T-helper 2 cell (primary cell): ENCODE measurements at places on chromosomes 11 and 22.

DNA sequence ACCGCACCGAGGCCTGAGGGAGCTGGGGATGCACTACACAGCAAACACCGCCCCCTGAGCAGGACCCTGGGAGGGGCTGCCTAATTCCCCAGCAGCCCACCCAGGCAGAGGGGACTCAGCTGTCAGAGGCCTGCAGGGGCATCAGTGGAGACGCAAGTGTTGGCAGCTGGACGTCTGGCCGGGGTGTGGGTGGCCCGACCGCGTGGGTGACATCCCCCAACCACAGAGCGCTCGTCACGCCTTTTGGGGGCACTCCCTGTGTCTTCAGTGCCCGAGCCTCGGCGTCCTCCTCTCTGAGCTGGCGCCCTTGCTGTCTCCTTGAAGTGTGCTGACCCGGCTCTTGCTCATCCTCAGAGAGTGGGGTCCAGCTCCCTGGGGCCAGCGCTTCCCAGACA is 150.2 kb downstream of the BRD1 start:
- DNase-seq = no peak

DNA sequence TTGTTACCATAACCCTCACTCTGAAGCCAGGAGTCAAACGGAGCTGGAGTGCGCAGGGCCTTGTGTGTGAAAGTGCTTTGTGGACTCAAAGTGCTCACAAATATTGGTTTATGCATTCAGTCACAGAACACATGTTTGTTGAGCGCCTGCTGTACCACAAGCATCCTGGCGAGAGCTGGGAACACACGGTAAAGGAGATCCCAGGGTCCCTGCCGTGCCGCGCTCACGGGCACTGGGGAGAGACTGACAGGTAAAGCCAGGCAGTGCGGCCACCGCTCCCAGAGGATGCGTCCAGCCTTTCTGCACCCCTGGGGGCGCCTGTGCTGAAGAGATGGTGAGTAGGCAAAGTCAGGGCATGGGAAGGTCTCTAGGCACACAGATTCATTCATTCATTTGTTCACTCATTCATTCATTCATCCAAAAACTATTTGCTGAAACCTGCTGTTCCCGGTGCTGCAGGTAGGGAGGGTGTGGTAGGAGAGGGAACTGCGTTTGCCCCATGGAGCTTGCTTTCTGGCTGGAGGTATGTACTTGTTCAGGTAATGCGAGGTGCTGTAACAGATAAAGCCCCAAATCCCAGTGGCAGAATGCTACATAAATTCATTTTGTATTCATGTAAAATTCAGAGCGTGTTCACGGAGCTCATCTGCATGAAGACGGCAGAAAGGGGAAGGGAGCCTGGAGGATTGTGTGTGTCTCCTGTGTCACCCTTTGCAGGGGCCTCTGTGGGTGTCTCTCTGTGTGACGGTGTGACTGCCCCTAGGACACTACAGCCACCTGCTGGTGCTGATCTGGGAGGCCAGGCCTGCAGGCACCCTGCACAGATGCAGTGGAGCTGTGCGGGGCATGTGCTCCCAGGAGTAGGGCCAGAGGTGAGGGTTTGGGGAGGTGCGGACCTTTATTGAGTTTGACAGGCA is 167.0 kb upstream of the B3GAT1 start:
- DNase-seq = no peak

- DNase-seq = no peak
Measured at GRCh38 chr11:68940651-68941323, 37.1 kb downstream of the IGHMBP2 start.

DNA sequence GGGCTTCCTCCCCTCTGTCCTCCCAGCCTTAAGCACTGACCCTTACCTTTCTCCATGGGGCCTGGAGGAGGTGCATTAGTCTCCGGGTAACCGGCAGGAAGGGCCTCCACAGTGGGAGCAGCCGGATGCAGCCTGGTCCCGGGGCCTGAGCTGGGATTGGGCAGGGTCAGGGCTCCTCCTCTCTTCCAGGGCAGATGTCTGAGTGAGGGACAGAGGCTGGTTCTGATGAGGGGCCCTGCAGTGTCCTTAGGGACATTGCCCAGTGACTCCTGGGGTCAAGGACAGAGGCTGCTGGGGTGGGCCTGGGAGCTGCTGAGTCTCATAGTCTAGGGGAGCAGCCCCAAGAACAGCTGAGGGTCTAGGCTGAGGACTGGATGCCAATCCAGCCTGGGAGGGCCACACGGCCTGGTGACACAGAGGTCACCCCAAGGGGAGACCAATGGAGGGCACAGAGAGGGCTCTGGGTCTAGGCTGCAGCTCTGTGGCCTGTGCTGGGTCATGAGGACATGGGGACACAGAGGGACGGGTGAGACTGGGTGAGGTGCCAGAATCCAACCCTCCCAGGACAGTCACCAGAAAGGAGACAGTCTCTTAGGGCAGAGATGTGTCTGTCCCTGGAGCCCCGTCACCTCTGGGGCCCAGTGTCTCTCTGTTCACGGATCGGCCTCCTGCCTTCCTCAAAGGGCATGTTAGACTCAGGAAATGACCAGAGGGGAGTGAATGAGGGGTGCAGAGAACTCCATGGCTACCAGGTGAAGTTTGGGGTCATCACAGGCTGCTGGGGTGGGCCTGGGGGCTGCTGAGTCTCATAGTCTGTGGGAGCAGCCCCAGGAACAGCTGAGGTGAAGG is 6.5 kb downstream of the IGLL5 start:
- DNase-seq = no peak

- no peak for DNase-seq
Measured at GRCh38 chr11:111935317-111936039, 1.7 kb upstream of the DIXDC1 start.

GRCh38 chr11:80280737-80281136 is 839.9 kb upstream of the TENM4 start:
- no peak for DNase-seq

- DNase-seq = no peak
Measured at GRCh38 chr11:58392746-58393145, 13.9 kb downstream of the OR5B3 start.
